Activated naive CD8-positive, alpha-beta T cell treated with anti-CD3 and anti-CD28 coated beads for 36 hours (primary cell): ENCODE measurements at places on chromosomes 7 and 10. TPM values are rescaled to one million over a fixed set of nuclear protein-coding genes. Genes with fewer than 3 reads are reported as not detected.

GRCh38 chr10:8873310-8873709 is 818.8 kb downstream of the GATA3 start:
- H3K27me3 ChIP-seq: no peaks in the 10 kb centered on the region
- H3K4me3 ChIP-seq: no peak overlapping the region
- no peak for DNase-seq
- H3K36me3 ChIP-seq: no peaks in the 10 kb centered on the region
- H3K4me1 ChIP-seq: no peaks in the 10 kb centered on the region

DNA sequence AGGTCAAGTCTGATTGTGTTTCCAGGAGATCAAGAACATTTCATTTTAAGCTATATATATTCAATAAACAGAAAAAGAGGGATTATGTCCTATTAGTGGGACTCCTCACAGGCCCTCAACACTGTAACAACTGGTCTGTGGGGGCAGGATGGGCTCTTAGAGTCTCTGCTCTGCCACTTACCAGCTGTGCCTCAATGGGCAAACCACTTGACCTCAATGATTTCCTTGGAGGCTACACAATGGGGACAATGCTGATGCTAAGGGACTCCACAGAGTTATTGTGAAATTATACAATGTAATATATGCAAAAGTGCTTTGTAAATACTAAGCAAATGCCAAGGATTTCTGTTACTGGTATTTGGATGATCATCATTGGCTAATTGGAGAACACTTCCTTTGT is 33.2 kb upstream of the MXI1 start:
- H3K36me3 ChIP-seq: no peaks in the 10 kb centered on the region
- H3K27ac ChIP-seq: no peak overlapping the region
- DNase-seq: no peak
- H3K4me3 ChIP-seq: no peak overlapping the region
- peaks cover 10% of the 10 kb centered on the region for H3K4me1 ChIP-seq

DNA sequence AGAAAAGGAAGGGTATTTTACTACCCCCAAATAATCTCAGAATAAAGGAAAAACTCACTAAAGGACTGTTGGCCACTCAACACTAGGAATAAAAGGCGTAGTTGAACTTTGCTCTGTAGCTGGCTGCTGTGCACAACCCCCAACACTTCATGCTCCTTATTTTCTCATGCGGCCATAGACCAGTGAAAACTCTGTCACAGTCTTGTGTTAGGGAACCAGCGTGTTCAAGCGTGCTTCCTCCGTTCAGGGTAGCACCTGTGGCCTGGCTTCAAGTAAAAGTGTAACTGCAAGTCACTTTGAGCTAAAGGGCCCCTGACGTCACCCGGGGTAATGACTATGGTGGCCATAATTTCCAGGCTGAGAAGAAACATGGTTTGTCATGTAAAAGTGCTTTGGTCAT is 27.0 kb downstream of the BLNK start:
- no peak overlapping the region for H3K4me3 ChIP-seq
- no peak overlapping the region for H3K27ac ChIP-seq
- no peaks in the 10 kb centered on the region for H3K36me3 ChIP-seq

DNA sequence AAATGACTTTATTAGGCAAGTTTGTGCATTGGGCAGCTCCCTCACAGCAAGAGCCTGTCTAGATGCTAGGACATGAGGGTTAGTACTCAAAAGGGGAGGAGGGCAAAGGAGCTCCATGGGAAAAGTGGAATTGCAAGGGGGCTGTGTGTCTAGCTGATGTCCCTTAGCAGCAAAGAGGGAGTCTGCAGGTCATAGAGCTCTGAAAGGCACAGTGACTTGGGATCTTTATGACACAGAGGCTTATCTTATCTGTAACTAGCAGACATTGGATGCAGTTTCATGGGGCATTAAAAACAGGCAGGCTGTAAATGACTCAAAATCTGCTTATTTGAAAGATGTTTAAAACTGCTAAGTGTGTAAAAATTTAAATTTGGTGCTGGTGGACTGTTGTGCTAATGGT is 556.2 kb upstream of the FZD8 start:
- H3K27me3 ChIP-seq: no peaks in the 10 kb centered on the region
- H3K4me3 ChIP-seq: no peak overlapping the region
- no peaks in the 10 kb centered on the region for H3K4me1 ChIP-seq
- H3K27ac ChIP-seq: no peak overlapping the region
- no peaks in the 10 kb centered on the region for H3K36me3 ChIP-seq
- no peak for DNase-seq

- H3K27me3 ChIP-seq: peaks cover 18% of the 10 kb centered on the region
- no peaks in the 10 kb centered on the region for H3K4me1 ChIP-seq
- no peak overlapping the region for H3K4me3 ChIP-seq
- DNase-seq: no peak
Measured at GRCh38 chr10:10642751-10643150, 374.9 kb upstream of the CELF2 start.

DNA sequence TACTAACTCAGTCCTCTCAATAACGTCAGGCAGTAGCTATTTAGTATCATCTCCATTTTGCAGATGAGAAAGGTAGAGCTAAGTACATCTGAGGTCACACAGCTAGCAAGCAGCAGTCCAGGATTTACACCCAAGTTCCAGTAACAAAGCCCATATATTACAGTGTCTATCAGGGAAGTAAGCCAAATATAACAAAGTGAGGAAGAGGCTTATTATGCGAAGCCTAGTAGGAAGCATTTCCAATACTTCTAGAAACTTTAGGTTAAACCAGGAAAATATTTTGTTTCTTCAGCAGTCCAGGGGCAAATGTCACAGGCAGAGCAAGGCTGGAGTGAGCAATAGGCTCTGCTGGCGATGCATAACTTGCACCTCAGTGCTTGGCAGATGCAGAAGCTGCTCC is 53.9 kb downstream of the NOC3L start:
- H3K4me1 ChIP-seq: no peaks in the 10 kb centered on the region
- no peak for DNase-seq
- H3K36me3 ChIP-seq: no peaks in the 10 kb centered on the region
- H3K4me3 ChIP-seq: no peak overlapping the region
- peaks cover 43% of the 10 kb centered on the region for H3K27me3 ChIP-seq
- H3K27ac ChIP-seq: no peak overlapping the region

The SFTPA1 gene
- total RNA-seq: not detected
